ENCODE measurements at places on chromosomes 1 and 21.

- no peak for DNase-seq
These were observed 13.3 kb downstream of the ETV3 start for GRCh38 chr1:157124855-157125254.

GRCh38 chr1:233281711-233282581 lies 13.6 kb downstream of the PCNX2 start:
- peak; percentile 47 for DNase-seq

- no peak for DNase-seq
These were observed 21.2 kb downstream of the PEX14 start for GRCh38 chr1:10495952-10496351.

DNA sequence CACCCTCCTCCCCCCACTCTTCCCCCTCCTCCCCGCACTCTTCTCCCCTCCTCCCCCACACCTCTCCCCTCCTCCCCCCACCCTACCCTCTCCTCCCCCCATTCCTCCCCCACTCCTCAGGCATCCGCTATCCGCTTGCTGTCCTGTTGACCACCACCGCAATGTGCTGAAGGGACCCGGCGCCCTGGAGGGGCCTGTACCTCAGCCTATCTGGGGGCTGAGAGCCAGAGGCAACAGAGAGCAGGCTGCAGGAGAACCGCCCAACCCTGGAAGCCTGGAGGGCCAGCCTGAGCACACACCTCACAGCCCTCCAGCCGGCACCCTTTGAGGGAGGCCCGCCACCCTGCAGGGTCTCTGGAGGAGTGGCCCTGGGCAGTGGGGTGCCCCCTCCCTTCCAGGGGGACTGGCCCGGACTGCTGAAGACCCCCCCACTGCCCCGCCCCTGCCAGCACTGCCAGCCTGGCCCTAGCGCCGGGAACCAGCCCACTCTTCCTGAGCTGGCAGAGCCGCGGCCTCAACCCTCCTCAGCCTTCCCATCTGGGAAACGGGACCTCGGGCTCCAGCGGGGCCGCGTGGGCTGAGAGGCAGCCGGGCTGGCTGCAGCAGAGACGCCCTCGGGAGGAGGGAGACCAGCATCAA lies 1.2 kb downstream of the C1QTNF12 start:
- DNase-seq = no peak

- no peak for DNase-seq
These were observed 59.9 kb downstream of the WNT9A start for GRCh38 chr1:227887697-227888403.

- no peak for DNase-seq
These were observed 30.7 kb downstream of the CNIH4 start for GRCh38 chr1:224387302-224387912.

- peak; percentile 76 for DNase-seq
These were observed 41.5 kb downstream of the UBE4B start for GRCh38 chr1:10074059-10074851.

- DNase-seq = no peak
These were observed 62.9 kb downstream of the NID1 start for GRCh38 chr1:236002025-236002390.

- DNase-seq = peak; percentile 82
These were observed 64.0 kb downstream of the ITPKB start for GRCh38 chr1:226674892-226675714.

DNA sequence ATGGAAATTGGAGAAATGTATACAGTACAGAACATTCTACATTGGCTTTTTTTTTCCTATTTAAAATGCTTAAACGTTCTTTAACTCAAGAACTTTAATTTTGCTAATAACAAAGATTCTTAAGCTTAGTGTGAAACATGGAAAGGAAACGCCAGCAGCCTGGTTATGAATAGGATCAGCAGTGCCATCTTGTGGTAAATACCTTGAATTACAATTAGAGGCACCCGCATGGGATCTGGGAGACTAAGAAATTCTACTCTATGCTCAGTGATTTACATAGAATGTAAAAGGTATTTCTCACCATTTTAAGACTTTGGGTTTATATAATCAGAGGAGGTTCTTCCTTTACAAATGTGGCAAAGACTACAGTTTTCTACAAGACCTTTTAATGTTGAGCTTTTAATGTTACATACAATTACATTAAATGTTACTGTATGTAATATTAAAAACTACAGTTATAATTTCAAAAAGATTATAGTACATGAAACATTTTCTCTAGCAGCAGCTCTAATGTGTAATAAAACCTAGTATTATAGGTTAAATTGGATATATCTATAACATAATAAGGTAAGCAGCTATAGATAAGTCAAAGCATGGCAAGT lies 32.1 kb upstream of the APOBEC4 start:
- DNase-seq = peak; percentile 64

DNA sequence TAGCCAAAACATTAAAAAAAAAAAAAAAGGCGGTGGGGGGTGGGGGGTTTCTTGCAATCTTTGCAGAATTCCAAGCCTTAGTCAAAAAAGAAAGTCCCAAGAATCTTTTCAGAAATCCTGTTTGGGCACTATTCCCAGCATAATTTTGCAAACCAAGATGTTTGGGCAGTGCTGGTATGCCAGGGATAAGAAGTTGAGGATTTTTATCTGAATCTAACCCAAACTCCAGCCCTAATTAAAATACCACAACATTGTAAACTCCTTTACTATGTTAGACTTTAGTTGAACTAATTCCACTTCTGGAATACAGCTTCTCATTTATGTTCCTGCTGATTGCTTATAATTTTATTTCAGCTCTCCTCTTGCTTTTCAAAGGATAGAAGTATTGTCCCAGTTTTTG lies 504.1 kb upstream of the ADGRL2 start:
- no peak for DNase-seq

DNA sequence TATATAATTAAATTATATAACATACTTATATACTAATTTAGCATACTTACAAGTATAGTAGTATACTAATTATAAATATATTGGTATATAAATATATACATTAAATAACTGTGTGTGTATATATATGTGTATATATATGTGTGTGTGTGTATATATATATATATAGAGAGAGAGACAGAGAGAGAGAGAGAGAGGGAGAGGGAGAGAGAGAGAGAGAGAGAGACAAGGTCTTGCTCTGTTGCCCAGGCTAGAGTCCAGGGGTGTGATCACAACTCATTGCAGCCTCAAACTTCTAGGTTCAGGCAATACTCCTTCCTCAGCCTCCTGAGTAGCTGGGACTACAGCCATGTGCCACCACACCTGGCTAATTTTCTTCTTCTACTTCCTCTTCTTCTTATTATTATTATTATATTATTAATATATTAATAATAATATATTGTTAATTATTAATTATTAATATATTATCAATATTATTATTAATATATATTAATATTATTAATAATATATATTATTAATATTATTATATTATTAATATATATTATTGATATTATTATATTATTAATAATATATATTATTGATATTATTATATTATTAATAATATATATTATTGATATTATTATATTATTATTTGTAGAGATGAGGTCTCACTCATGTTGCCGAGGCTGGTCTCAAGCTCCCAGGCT lies 185.5 kb downstream of the CRB1 start:
- no peak for DNase-seq

GRCh38 chr1:230230948-230231773 lies 164.1 kb downstream of the GALNT2 start:
- DNase-seq = no peak

- DNase-seq = no peak
These were observed 2.7 kb downstream of the SLX9 start for GRCh38 chr21:44942566-44942965.
